Stimulated activated CD4-positive, alpha-beta T cell treated with anti-CD3 and anti-CD28 coated beads, Interleukin-4, amount 100 ng/mL, for 4 hours (primary cell): ENCODE measurements at places on chromosomes 13 and 19.

- DNase-seq = no peak
These were observed 167.4 kb downstream of the SLITRK6 start for GRCh38 chr13:85631801-85632200.

GRCh38 chr19:47232422-47233211 is 1.6 kb upstream of the BBC3 start:
- no peak for DNase-seq

GRCh38 chr19:54069470-54069869 is 5.8 kb upstream of the VSTM1 start:
- DNase-seq = no peak

DNA sequence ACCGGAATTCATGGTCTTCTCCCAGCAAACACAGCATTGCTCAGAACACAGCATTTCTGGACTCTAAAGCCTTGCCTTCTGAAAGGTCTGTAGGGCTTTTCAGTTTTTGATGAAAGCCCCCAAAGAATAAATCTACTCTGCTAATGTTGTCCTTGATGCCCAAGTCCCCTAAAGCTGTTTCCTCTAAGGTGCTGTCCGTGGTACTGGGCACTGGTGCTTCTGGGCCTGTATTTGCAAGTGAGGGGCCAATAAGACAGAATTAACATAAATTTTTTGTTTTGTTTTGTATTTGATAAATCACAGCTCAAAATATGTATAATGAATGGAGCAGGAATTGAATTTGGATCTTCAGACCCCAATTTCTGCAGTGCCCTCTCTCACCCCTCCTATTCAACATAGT is 12.1 kb upstream of the LGALS13 start:
- DNase-seq = no peak

GRCh38 chr19:16861011-16861410 is 27.8 kb upstream of the F2RL3 start:
- no peak for DNase-seq

- no peak for DNase-seq
These were observed 34.5 kb downstream of the SOX1 start for GRCh38 chr13:112101360-112101930.

DNA sequence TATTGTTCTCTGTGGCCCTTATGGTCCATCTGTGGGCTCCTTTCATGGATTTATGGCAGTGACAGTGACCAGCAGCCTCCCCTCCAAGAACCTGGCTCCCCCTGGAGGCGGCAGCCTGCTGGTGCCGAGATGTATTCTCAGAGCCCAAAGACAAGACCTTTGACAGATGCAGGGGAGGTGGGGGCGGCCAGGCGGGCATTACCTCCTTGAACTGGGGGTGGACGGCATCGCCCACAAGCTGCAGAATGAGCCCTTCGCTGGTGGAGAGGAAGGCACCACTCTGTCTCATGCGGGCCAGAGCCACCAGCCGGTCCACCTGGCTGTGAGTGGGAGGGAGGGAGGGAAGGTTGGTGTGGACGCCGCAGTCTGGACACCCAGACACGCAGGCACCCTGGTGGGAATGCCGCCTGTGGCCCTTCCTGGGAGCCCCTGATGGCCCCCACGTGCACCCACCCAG is 6.6 kb downstream of the ISOC2 start:
- peak; percentile 39 for DNase-seq

GRCh38 chr13:73870970-73871935 is 263.0 kb downstream of the KLF12 start:
- DNase-seq = no peak

DNA sequence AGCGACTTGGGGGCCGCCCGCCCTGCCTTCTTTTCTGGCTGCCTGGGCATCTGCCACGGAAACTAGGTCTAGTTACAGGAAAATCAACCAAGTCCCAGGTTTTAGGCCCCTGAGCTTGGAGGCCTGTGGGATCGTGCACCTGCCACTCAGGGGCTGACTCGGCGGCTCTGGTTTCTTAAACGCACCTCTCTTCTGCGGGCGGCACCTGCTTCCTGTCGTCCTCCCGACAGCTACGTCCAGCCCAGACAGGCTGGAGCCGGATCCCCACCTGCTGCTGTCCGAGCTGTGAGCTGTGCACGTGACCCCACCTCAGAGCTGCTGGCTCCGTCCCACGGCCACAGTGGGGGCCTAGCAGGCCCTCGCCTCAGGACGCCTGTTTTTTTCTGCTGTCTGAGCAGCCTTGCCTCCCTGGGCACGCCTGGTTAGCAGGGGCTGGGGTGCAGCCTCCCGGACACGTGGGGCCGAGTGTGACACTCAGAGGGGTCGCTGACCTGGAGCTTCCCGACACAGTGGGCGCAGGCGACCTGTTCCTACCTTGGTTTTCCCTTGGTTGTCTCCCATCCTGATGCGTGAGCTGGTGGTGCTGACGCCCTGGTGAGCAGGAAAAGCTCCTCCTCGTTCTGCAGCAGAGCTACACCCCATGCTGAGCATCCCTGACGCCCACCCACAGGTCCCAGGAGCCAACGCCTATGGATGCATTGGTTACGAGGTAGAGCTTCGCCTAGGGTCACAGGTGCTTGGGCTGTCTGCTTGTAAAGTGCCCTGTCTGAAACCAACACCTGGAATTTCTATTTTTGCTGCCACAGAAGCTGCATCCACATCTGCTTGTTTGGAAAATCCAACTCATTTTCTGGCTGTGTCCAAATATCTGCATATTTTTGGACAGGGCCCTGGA is 17.5 kb downstream of the TMEM255B start:
- DNase-seq = no peak

DNA sequence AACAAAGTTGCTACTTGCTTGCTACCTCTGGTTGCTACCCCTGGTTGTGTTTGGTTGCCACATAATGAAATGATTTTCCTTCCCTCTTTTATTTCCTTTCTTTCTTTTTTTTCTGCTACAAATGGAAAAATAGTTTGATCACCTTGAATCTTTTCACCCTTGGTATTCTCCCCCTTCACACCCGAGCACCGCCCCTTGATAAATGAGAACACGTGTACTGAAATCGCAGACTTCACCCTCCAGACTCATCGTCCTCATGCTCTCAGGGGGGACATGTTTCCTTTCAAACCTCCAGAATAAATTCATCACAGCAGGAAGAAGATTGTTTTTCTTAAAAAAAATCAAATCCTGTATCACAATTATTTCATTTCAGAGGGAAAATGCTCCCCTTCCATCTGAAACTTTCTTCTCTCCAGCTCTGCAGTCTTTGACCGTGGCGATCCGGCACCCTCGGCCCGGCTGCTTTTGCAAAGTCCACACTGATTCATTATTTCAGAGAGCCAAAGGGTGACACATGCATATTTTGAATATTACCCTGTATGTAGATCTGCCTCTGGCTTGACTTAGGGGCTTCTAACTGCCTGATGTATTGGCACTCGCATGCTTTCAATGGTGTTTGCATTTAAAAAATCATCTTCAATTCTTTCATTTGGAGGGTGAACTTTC is 222.6 kb upstream of the MAB21L1 start:
- DNase-seq = no peak

DNA sequence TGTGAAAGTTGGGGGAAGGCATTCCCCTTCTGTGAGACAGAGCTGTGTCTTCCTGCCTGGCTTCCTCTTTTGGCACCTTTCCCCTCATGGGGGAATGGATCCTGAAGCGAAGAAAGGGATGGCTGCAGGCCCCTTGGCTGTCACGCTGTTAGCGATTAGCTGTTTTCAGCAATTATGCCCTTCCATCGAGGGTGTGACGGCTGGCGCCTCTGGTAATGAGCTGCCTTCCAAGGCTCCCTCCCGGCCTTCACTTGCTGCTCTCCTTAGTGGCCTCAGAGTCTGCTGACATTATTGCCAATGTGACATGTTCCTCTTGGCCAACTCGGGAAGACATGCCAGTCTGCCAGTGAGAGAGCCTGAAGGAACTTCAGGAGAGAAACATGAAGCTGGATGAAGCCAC is 162.1 kb downstream of the ZIC5 start:
- no peak for DNase-seq

DNA sequence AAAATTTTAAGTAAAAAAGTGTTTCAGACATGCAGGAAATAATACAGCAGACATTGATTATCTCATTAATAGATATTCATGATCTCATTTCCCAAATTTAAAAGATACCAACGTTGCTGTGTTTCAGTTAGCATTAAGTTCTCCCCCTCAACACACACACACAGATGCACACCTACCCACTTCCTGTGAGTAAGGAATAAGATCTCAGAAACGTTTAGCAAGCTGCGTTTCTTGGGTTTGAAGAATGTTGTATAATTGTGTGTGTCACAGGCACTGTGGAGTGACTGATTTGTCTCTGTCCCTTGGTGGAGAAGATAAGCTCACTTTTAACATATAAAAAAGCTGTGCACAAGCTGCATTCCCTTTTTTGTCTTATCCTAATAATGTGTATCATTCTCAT is 196.8 kb downstream of the PDS5B start:
- no peak for DNase-seq

DNA sequence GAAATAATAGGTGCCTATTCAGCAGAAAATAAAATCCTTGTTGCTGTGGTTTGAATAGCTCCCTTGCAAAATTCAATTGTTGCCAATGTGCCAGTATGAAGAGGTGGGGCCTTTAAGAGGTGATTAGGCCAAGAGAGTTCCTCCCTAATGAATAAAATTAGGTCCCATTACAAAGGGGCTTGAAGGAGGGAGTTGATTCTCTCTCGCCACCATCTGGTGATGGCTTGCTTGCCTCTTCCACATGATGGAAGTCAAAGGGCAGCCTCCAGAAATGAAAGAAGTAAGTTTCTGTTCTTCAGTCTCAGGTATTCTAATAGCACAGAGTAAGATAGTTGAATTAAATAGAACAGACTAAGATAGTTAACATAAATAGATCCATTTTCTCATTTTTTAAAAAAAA is 3.0 kb upstream of the EEF1AKMT1 start:
- DNase-seq = no peak

DNA sequence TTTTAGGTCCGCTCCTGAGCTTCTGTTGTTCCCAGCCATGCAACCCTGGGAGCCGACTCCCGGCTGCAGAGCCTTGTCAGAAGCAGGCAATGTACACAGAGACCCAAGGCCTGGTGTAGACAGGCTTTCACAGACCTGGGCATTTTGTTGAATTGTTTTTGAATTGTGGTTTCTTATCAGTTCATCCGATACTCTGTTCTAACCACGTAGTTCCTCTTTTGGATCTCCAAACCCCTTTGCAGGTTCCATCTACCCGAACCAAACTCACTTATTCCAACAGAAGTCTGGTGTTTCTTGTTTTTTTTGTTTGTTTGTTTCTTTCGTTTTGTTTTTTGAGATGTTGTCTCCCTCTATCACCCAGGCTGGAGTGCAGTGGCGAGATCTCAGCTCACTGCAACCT is 6.3 kb upstream of the NLRP2 start:
- DNase-seq = no peak

DNA sequence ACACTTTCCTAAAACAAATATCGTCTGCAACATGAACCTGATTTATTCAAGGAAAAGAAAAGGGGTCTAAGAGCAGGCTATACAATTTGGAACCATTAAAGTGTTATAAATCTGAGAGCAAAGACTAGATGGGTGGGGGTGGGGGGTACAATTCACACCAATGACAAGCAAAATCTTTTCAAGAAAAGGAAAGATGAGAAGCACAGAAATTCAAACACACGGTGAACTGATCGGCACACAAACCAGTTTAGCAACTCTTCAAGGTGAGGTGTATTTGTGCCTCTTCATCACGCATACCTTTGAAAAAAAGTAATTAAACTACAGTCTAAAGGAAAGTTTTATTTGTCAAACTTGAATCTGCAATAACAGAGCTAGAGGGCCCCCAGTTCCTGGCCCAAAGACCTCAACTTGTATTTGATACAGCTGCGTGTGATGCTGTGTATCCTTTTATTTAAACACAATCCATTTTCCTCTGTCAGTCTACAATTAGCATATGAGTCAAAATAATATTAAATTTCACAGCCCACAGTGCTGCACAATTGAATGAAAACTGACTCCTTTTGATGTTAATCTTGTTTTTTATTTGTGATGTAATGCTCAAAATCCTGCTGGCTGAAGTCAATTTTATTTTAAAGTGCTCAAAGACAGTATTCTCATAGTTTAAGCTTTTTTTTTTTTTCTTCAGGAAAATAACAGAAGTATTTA is 14.2 kb downstream of the EFNB2 start:
- no peak for DNase-seq

DNA sequence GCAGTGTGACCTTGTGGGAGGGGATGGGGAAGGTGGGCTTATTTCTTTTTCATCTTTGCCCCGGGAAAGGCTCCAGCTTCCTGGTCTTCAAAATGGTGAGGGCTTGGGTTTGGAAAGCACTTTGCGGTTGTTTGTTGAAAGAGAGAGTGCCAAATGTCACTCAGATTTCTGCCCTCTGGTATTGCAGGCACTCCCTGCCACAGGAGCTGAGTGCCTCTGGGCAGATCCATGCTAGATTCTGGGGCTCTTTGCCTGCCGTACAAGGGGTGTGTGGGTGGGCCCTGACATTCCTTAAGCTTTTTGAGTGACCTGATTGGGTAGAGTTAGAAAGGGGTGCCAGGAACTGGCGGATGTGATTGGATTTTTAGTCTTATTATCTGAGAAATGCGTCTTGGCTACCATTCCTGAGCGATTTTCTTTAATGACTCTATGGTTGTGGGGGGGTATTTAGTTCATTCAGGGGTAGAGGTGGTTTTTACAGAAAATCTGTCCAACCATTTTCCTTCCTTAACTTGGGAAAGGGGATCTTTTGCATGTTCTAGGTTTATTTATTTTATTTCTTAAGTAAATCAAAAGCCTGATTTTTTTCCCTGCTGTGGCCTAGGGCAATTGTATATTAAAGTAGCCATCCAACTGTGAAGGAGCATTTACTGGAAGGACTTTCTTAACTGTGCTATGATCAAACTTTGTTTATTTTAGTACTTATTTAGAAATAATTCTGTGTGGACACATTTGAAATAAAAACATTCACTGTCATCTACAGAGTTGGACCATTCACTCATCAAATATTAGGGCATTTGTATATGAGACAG is 3.2 kb downstream of the ARHGAP35 start:
- DNase-seq = no peak

DNA sequence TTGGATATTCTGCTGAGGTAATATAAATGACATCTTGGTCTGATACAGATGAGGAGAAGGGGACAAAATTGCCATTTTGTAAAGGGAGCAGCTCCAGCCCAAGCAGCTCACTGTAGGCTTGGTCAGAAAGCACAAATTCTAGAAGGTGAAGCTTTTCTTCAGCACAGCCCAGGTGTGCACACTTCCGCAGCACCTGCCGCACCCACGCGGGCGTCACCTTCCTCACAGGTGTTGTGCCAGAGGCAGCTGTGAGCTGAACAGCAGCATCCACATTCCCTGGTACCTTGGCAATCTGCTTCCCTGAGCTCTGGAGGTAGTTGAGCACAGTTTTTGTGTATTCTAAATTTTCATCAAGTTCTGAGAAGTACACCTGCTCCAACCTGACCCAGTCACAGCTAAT is 79.0 kb downstream of the SACS start:
- no peak for DNase-seq
